ENCODE measurements at places on chromosomes 7 and 10.

DNA sequence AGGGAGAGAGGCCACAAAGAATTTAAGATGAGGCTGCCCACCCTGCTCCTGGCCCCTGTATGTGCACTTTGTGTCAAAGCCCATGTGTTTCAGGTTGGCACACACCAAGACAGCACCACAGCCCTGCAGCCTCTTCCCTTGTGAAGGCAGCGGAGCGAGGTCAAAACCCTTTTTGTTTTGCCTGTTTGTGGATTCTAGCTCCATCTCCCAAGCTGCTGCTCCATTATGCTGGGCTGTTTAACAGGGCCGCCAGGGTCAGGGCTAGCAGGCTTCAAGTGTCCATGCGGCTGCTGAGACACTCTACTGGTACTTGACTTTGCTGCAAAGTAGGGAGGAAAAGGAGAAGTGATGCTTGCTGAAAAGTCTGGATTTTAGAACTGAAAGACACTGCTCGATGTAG is 142.3 kb upstream of the EFCAB10 start:
- no peak for DNase-seq

- DNase-seq: no peak
These were observed 307.3 kb downstream of the SORCS1 start for GRCh38 chr10:106857213-106857612.

DNA sequence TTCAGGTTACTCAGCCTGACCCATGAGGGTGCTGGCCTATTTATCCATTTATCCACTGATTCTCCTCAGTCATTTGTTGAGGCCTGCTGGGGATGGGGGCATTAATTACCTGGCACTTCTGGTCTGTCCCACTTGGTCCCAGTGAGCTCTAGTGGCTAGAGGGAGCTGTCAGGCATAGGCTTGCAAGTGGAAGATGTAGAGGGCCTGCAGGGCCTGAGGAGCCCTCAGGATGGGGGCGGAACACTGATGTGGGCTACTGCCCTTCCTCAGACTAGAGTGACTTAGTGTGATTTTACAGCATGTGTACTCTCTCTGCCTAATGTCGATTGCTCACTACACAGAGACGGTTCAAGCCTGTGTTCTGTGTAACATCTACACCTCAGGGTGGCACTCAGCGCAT is 45.3 kb downstream of the TMEM178B start:
- DNase-seq: no peak

- DNase-seq: no peak
These were observed 77.4 kb downstream of the SAMD9 start for GRCh38 chr7:93040355-93040754.

DNA sequence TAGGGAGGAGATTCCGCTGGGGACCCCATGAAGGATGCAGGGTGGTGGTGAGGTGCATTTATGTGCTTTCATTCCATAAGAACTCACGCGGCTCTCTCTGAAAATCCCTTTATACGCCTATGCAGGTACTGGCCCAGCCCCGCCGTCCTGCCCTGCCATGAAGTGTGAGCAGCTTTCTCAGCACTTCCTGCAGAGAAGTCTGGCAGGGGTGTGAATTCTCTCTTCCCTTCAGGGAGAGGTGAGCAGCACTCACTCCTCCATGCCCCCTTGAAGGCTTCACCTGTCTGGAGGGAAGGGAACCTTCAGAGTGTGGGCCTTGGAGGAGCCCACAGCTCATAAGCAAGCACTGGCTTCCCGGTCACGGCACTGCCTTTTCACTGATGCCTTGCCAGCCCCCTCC is 34.0 kb downstream of the PPP2R2D start:
- DNase-seq: no peak

GRCh38 chr7:37037286-37037685 is 313.0 kb upstream of the AOAH start:
- DNase-seq: no peak

GRCh38 chr10:6299743-6300105 is 97.0 kb downstream of the PFKFB3 start:
- DNase-seq: no peak

GRCh38 chr10:58457761-58458616 is 54.7 kb upstream of the BICC1 start:
- no peak for DNase-seq

DNA sequence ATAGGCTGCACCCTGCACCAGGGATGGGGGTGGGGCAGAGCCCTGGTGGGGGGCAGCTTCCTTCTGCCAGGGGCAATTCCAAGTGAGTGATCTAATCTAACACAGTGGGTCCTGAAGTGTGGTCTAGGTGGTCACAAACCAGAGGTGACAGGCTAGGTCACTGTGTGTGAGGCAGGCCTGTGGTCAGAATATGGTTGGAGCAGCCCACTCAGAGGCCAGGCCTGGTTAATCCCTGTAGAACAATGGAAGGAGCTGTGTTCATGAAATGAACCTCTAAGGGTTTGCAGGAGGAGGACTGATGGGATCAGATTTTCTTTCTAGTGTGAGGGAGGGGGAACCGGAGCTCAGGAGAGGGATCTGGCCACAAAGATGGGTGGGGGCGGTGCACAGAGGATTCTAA is 10.0 kb upstream of the TSPAN14 start:
- DNase-seq: no peak

GRCh38 chr10:32954545-32955298 is 3.3 kb downstream of the ITGB1 start:
- DNase-seq: no peak

DNA sequence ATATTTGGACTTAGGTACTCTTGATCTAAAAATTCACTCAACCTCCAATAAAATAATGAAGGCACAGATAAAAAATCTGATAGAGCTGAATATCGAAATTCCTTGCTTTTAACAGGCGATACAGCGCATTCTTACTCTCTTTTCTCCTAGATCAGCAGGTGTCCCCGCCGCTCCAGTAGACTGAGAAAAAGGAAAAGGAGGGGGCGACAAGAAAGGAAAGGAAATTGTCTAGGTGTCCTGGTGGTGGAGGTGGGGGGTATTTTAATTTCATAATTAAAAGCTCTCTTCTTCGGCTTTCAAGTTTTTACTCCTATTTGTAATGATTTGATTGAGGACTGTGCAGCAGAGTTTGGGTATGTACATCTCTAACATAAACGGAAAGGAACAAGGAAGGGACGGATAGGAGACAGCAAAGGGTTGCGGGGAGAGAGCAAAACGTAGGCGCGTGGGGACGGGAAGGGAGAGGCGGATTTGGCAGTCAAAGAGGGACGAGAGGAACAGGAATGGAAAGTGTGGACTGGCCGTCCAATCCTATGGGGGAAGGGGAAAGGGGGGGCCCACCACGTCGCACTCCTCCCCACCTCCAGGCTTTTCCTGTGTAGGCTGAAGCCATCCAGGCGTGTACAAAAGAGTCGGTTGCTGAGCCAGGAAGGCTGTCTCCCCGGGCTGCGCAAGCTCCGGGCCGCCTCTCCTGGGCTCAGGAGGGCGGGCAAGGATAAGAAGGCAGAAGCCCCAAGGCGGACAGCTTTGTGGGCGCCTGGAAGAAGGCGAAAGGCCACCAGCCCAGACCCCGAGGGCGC is 875 bp upstream of the HECTD2 start:
- peak; percentile 47 for DNase-seq

GRCh38 chr10:110069502-110069982 is 61.8 kb downstream of the ADD3 start:
- no peak for DNase-seq

- DNase-seq: no peak
These were observed 62.6 kb upstream of the CACNA2D1 start for GRCh38 chr7:82506208-82506607.

DNA sequence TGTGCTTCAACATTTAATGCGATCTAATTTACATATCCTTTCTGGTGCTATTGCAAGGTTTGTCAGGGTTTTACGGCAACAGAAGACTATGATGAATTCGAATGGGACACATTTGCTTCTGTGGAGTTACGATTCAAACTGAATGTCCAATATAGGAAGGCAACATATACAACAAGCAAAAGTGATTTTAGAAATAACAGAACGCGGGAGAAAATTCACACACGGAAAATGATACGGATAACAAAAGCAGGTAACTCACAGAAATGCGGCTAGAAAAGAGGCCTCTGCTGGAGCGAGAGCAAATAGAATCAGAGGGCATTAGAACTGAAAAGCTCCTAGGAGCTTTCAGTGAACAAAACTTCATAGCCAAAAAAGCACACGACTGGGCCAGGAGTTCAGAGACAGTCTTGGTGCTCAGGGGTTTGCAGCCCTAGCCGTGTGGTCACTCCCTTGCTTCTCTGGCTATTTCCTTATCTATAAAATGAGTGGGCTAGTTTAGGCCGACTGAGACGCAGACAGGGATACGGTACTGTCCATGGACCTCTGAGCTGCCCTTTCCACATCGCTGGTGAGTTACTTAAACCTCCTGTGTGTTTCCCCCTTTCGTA is 557 bp upstream of the TAX1BP1 start:
- DNase-seq: no peak

- no peak for DNase-seq
These were observed 334.3 kb downstream of the CACNA2D1 start for GRCh38 chr7:82109288-82109687.

DNA sequence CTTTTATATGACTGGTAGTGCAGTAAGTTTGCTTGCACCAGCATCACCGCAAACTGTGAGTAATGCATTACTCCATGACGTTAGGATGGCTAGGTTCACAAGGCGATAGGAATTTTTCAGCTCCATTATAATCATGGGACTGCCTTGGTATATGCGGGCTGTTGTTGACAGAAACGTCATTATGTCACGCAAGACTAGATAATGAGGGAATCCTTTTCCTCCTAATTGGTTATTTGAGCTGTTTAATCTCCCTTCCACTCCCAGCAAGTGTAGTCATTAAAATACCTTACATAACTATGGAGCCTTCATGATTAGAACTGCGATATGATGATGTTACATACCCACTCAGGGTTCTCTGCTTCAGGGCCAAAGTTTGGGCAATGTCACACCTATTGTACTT is 17.3 kb downstream of the KLLN start:
- no peak for DNase-seq

- DNase-seq: no peak
These were observed 44.5 kb downstream of the FOXK1 start for GRCh38 chr7:4726566-4726965.

DNA sequence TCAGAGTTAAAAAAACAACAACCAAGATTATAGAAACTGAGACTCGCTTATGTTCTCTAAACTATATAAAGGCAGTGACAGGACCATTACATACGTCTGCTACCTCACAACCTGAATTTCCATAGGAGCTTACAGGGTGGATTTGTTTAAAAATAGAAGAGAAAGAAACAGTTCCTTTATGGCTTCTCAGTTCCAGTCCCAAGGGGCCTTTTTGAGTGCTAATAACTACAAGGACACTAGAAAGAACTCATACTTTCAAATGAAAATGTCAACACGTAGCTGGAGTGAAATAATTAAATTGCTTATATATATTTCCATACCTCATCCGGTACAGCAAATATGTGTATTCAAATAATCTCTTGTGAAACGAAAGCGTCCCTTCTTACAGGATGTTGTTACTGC is 19.7 kb downstream of the TSPAN12 start:
- no peak for DNase-seq

DNA sequence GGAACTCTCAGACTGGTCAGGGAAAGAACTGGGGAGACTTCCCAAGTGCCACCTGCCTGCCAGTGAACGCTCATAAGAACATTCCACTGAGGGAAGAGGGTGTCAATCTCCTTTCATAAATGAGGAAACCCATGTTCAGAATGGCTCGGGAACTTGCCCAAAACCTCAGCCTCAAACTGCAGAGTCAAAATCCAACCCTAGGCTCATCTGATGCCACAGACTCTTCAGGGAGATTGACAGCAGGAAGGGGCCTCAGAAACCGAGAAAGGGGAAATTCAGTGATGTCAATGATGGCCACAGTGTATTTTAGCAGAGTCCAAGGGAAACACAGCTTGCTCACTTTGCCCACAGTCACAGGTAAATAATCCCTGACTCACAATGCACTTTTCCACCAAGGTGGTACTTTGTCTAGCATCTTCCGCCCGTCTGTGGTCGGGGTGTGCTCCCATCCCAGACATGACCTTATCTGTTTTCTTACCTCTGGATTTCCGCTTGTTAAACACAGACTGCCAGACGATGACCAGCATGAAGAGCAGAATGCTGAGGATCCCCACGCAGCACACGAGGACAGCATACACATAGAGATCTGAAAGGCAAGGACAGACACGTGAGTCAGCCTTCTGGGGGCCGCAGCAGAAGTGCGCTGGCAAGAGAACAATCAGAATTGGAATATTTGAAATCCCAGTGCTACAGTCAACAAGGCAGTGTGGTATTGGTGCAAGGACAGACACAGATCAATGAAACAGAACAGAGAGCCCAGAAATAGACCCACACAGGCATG is 38.4 kb downstream of the VSTM4 start:
- DNase-seq: no peak

DNA sequence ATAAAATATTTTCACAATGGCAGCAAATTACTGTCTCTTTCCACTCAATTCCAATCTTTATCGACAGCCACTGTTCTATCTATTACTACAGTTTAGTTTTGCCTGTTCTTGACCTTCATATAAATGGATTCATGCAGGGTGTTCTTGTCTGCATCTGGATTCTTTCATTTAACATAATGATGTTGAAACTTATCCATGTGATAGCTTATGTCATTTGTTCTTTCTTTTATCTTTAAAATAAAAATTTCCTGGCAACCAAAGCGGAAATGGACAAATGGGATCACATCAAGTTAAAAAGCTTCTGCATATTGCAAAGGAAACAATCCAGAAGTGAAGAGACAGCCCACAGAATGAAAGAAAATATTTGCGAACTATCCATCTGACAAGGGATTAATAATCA is 20.5 kb upstream of the DMTF1 start:
- no peak for DNase-seq

DNA sequence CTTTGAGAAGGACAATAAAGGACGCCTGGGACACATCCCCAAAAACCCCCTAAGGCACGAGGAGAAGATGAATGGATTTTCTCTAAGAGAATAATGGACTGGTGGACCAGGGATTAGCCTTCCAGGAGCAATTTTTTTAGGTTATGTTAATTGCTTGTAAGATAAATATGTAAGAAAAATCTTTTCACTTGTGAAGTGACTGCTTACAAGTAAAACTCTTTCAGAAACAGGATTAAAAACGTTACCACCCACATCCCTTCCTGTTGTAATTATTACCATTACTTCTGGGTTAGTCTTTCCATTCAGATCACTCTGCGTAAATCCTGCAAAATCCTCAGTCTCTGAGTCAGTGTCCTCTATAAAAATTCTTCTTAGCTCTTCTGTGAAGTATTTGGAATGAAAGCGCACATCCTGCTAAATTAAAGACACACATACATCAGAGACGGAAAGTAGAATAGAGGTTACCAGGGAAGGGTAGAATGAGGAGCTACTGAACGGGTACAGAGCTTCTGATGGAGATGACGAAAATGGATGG is 34.3 kb downstream of the CDCA7L start:
- DNase-seq: no peak

DNA sequence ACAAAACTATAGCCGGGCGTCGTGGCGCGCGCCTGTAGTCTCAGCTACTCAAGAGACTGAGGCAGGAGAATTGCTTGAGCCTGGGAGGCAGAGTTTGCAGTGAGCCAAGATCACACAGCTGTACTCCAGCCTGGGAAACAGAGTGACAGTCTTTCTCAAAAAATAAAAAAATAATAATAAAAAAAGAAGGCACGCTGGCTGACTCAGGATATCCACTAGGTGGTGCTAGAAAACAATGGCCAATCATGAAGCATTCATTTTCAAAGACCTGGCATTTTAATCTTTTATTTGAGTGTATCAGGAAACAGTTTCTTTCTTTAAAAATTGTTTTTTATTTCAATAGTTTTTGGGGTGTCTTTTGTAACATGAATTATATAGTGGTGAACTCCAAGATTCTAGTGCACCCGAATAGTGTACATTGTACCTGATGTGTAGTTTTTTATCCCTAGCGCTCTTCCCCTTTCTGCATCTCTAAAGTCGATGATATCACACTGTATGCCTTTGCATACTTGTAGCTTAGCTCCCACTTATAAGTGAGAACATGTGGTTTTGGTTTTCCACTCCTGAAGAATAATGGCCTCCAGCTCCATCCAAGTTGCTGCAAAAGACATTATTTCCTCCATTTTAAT is 88.6 kb downstream of the LYZL1 start:
- no peak for DNase-seq

All from stimulated activated CD4-positive, alpha-beta T cell treated with anti-CD3 and anti-CD28 coated beads, Interleukin-2, amount 100 ng/mL, for 24 hours (primary cell).